Fibroblast of skin of right biceps (primary cell): ENCODE measurements at places on chromosomes 4 and X.

DNA sequence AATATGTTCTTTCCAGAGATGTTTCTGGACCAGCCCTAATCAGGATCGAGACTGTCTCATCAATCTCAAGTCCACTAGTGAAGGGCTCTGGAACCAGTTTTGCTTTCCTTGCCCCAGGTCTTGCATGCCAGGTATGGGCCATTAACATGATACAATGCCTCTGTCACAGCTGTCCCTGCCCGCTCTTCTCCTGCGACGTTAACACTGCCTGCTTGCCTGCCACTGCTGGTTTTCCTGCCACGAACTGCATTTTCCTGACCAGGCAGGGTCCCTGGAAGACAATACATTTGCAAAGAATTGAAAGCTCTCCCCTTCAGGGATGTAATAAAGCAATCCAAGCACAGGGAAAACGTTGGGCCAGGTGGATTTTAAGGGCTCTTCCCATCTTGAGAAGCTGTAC lies 200.3 kb downstream of the MID1 start:
- no peak for DNase-seq

DNA sequence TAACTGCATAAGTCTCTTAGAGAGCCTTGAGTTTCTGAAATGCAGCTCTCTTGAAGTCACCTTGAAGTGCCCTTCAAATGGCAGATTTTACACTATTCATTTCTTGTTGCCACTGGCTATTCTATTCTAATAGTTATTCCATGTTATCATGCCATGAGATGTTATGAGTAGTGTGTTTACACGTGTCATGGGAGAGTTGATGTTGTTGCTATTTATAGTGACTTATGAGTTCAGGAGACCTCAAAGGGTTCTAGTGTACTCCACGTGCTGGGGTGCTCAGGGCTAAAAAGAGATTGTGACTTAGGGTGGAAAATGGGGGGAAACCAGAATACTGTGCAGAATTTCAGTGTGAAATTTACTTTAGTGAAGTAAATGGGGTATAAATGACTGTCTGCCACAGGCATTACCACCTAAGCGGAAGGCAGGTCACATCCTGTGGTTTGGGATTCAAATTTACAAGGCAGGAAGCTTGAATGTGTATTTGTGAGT lies 77.1 kb upstream of the SLC4A4 start:
- DNase-seq = no peak

GRCh38 chrX:103201041-103201440 lies 13.9 kb upstream of the BEX4 start:
- DNase-seq = no peak

DNA sequence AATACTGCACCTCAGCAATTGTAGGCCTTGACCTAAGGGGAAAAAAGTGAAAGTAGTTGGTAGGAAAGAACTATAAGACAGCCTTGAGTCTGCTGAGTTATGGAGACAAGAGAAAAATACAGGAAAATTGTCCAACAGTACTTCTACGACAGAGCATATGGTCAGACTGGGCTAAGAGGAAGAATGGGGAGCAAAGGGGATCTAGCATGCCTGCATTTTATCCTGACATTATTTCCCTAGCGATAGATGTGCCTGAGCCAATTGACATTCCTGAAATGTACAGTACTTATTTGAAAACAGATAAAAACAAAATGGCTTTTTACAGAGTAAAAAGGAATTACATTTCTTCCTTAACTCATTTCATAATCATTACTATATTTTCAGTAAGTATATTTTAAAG lies 22.2 kb downstream of the GUCY1A1 start:
- no peak for DNase-seq

DNA sequence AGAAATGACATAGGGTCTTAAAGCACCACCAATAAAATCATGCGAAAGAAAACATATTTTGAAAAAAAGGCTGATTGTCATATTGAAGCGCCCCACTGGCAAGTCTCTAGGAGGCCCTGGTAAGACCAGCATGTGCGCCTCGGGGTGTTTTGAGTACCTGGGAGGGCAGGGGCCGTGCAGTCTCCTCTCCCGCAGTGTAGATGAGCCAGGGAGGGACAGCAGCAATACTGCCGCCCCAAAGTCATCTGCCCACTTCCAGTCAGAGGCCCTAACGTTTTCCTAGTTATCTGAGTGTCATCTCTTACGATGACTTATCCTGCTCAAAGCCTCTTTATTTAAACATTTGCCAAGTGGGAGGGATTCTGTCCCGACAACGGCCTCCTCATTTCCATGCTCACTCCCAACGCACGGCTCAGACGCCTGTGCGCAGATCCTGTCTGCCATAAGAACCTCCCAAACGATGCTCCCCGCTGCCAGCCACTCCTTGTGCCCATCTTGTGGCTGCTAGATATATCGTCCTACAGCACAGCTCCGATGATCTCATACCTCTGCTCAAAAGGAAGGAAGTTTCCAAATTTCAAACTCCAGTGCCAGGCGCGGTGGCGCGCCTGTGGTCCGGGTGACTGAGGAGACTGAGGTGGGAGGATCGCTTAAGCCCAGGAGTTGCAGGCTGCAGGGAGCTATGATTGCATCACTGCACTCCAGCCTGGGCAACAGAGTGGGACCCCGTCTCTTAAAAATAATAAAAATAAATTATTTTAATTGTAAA lies 17.2 kb upstream of the SCRG1 start:
- DNase-seq = no peak

DNA sequence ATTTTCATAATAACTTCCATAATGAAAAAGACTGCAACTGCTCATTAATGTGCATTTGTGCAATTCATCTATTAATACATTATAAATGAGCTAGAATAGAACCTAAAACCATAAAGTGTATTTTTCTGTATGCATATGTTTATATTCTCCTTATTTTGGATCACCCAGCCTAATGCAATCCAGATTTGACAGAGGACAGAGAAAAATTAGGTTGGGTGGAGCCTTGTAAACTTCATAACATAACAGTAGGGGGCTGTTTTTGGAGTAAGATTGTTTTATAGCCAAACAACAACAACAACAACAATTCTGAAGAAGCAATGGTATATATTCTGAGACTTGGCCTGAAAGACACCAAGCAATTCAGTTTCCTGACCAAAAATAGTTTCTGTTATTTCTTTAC lies 615.3 kb upstream of the SLIT2 start:
- DNase-seq = no peak

- DNase-seq = no peak
Measured at GRCh38 chr4:2804973-2805501, 12.2 kb downstream of the SH3BP2 start.

DNA sequence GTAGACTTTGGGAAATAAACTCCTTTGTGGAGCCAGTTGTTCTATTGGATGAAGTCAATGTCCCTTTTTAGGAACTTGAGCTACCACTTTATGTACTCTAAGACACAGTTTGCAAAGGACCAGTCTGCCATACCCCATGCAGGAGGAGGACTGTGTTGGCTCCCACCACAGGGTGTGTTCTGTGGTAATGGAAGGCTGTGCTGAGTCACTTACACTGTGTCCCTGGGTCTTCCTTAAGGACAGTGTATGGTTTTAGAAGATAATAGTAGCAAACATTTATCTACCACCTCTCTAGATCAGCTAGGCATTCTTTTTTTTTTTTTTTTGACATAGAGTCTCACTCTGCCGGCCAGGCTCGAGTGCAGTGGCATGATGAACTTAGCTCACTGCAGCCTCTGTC lies 184.0 kb upstream of the PGRMC2 start:
- DNase-seq = no peak
